Hematopoietic multipotent progenitor cell treated with erythropoietin and hydrocortisone succinate and interleukin-3 and kit ligand, for 8 days (in vitro differentiated cells): ENCODE measurements at places on chromosomes 16 and 17.

- no peak for DNase-seq
Observed at GRCh38 chr17:65712383-65713267, 151.2 kb upstream of the AXIN2 start.

DNA sequence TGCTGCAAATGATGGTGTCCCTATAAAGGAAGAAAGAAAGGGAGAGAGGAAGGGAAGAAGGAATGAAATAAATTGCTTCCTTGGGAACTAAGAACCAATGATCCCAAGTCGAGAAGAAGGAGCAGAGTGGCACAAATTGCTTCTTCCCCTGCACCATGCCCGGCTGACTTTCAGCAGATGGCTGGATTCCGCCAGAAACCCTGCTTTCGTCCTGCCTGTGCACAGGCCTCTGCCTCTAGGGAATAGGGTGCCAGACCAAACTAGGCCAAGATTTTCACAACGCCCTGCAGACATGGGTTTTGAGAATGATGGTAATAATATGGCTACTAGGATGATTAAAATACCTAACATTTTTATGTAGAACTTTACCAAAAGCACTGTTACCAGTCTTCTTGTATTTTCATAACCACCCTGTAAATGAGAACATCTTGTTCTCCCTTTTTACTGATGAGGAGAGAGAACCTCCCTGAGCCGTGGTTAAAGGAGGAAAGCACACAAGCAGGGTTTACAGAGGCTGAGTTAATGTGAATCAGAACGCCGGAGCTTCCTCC, 122.1 kb upstream of the HSBP1 start:
- DNase-seq: no peak

GRCh38 chr16:72107371-72107770, 13.7 kb downstream of the DHX38 start:
- no peak for DNase-seq

- no peak for DNase-seq
Observed at GRCh38 chr17:59223813-59224212, 3.5 kb downstream of the GDPD1 start.

DNA sequence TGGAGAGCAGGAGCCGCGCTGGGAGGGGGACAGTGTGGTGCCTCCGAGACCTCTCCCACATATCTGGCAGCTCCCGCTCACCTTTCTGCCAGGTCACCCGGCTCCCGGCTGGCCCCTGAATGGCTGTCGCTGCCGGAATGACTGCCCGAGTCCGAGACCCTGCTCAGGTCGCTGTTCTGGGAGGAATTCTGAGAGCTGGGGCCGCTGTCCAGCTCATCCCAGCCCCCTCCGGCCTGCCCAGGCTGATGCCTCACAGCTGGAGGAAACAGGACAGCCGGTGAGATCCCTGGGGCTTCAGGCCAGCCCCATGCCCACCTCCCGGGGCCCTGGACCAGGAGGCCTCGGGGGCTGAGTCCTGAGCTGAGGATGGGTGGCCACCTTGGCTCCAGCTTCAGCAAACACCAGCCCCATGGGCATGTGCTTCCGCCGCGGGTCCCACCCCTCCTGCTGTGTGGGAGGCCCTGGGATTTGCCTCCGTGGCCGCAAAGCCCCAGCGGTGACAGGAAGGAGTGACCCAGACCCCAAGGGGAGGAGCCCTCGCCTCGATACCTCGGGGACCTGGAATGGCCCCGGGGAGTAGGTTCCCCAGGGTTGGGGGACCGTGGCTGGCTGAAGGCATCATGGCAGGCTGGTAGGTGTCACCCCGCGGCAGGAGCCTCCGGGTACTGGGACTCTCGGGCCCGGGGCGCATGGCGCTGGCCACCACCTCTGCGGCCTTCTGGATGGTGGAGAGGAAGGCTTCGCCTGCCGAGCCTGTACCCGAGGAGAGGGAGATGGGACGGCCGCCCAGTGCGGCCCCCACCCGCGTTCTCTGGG, 6.9 kb downstream of the TEPSIN start:
- no peak for DNase-seq

DNA sequence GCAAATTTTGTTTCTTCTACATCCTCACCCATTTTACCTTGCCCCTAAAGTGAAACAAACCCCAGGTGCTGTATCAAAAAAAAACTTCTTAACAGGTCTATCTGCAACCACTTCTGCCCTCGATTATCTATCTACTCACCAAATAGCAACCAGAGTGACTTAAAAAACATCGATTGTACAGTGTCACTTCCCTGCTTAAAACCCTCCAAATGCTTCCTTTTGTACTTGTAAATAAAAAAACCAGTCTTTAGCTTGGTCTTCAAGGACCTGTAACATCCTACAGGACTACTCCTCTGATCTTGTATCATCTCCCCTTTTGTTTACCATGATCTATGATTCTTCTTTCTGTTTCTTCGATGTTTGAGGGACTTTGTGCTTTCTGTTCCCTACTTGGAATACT, 82.7 kb upstream of the CORO6 start:
- DNase-seq: no peak

- DNase-seq: no peak
Observed at GRCh38 chr17:9668517-9668916, 23.2 kb downstream of the USP43 start.

DNA sequence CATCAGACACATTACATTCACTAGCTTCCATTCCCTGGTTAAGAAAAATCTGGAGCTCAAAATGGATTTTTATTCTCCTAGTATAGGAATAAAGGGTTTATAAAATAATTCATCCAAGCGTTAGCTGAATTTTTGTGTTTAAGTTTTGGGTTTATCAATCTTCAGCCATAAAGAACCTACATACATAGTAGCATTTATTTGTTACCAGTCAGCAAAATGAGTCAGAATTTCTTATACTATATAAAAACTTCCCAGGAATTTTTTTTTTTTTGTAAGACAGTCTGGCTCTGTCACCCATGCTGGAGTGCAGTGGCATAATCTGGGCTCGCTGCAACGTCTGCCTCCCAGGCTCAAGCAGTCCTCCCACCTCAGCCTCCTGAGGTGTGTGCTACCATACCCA, 40.2 kb upstream of the SLC12A3 start:
- no peak for DNase-seq
